ENCODE measurements at places on chromosomes 3 and 15.

DNA sequence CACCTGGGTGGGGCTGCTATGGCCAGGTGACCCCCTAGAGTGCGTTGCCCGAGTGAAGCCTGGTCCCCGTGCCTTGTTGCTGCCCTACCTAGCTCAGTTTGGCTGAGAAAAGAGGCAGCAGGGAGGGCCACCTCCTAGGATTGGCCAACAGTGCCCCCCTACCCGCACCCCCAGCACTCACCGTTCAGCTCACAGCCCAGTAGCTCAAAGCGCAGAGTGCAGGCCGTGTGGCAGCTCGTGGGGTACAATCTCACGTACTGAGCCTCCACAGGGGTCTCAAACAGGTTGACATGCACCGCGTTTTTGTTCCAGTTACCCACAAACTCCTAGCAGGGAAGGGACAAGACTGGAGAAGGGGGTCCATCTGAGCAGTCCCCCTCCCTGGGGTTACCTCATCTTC lies 7.6 kb downstream of the MFGE8 start:
- peak; percentile 0 for DNase-seq

DNA sequence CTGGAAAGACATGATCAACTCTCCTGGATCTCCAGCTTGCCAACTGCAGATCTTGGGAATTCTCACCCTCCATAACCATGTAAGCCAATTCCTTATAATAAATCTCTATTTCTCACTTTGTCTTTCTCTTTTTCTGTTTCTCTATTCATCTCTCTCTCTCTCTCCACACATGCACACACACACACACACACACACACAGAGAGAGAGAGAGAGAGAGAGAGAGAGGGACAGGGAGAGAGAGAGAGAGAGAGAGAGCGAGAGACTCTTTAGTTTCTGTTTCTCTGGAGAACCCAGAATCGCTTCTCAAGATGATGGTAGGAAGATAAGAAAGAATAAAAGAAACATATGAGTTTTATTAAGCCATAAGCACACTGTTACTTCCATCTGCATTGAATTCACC lies 111.9 kb downstream of the BCHE start:
- DNase-seq, result no peak

DNA sequence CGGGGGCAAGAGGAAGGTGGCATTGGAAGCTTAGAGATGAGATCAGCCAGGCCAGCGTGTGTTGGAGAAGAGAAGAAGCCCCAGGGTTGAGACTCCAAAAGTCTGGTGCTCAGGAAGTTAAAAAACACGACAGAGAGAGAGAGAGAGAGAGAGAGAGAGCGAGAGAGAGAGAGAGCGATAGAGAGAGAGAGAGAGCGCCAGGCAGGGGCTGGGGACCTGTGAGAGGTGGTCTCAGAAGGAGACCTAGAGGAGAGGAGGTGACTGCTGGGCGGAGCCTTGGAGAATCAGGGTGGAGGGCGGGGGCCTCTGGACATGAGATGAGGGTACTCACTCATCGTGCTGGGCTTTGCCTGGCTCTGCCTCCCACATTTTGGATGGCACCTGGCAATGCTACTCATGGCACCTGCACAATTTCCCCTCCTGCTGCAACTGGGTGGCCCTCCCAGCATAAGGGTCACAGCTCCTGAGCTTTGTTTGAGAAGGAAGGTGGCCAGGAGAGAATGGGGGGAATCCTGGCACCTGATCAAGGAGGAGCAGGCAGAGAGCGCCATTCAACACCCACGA lies 51.0 kb downstream of the FBLN2 start:
- no peak for DNase-seq

- DNase-seq, result no peak
These were observed 7.2 kb upstream of the RBP1 start for GRCh38 chr3:139546772-139547171.

GRCh38 chr3:39166932-39167532 lies 13.6 kb upstream of the CSRNP1 start:
- DNase-seq, result no peak

DNA sequence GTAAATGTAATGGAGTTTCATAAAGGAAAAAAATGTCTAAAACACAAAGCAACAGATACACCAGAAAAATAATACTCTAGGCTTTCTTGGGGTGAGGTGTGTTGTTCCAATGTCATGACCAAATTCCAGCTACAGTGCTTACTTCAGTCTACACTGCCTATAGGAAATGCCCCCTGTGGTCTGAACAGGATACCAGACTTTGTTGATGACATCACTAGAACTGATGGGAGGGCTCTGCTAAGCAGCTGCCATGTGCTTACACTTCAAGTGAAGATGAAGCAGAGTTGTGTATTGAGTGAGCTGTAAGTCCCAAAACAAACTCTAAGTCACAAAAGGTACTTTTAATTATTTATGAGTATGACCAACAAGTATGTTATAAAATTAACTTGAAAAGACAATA lies 456.1 kb upstream of the IL12A start:
- no peak for DNase-seq

DNA sequence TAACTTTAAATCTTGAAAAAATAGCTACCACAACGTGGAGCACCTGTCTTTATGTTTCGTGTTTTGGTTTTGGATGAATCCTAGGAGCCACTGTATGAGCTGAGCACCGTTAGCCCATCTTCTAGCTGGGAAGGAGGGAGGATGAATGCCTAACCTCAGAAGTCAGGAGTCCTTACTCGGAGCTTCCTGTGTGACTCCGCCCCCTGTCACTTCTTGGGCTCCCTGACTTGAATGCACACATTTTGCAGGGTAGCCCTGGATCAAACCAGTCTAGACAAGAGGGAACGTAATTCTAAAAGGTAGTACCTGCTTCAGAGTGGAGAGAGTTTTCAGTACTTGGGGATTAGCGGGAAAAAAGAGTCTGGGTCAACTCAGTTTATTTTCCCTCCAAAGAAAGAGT lies 5.3 kb downstream of the GABRA5 start:
- DNase-seq, result no peak

GRCh38 chr3:16508591-16508995 lies 4.9 kb downstream of the RFTN1 start:
- no peak for DNase-seq

DNA sequence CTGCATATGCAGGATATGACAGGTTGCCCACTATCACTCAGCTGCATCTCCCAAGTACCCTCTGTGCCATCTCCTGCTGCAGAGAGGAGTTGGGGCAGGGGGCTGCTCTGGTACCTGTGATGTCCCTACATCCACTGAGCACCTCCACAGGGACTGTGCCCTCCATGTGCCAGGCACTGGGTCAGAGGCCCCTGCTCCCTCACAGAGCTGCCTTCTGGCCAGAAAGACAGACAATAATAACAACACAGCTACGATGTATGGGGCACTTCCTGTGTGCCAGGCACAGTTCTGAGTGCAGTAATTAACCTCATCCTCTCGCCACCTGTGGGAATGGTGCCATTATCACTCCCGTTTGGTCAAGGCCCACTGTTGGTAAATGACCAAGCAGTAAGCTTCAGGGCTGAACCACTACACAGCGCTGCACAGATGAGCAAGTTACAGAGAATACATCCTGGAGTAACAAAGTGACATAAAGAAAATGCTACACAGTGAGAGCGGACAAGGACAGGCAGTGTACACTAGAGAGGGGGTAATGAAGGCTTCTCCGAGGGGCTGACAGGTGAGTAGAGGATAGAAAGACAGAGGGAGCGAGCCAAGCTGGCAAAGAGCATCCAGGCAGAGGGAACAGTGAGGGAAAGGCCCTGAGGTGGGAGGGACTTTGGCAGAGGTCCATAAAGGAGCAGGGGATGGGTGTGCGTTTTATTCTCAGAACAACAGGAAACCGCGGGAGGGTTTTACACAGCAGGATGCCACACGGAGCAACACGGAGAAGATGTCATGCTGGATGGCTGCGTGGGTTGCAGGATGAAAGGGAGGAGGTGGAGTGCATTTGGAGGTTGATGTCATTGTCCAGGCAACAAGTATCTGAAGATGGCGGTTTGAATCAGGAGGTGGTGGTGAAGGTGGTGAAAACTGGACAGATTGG lies 13.6 kb downstream of the WNT7A start:
- no peak for DNase-seq

DNA sequence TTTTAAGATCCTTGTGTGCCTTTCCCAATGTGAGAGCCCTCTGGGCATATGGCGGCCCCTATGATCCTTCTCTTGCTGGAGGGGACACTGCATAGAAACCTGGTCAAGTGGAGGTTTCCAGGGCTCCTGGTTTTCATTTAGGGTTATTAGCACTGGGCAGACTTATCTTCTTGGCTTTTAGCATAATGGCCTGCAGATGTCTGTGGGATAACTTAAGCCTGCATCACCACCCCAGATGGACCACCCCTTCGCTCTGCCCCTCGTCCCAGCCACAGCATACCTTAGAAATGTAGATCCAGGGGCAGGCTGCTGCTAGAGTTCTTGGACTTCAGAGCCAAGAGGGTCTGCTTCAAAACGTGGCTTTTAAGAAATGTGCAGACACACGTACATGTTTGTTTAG lies 340.3 kb upstream of the CTDSPL start:
- no peak for DNase-seq

DNA sequence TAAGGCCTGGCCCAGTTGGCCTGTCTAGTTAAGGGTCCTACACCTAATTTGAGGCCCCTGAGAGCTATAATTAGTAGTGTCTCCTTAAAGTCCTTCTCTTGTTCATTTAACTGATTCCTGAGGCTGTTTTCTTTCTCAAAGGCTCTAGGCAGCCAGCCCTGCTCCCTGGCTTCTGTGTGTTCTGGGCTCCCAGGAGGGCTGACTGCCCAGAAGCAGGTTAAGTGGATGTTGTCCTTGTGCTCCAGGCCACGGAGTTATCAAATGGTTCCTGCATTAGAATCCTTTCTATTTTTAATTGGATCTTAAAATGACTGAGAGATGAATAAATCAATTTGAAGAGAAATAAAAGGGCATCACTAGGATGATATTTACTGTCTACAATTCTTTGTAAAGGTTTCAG lies 140.0 kb downstream of the SNRK start:
- no peak for DNase-seq

DNA sequence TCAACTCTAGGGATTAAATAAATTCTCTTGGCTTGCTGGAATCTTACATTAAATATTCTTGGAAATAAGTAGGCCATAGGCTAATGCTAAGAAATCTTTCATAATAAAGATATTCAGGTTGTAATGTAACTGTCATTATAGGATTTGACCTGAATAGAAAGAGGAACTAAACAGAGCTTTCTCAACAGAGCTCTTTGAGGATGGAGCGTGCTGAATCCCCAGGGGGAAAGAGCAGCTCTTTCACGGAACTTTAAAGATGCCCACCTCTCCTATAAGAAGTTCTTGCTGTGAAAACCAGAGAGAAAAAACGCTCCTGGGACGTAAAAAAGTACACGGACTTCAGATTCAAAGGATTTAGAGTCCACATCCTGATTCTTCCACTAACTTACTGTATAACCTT lies 77.9 kb downstream of the NTRK3 start:
- no peak for DNase-seq

DNA sequence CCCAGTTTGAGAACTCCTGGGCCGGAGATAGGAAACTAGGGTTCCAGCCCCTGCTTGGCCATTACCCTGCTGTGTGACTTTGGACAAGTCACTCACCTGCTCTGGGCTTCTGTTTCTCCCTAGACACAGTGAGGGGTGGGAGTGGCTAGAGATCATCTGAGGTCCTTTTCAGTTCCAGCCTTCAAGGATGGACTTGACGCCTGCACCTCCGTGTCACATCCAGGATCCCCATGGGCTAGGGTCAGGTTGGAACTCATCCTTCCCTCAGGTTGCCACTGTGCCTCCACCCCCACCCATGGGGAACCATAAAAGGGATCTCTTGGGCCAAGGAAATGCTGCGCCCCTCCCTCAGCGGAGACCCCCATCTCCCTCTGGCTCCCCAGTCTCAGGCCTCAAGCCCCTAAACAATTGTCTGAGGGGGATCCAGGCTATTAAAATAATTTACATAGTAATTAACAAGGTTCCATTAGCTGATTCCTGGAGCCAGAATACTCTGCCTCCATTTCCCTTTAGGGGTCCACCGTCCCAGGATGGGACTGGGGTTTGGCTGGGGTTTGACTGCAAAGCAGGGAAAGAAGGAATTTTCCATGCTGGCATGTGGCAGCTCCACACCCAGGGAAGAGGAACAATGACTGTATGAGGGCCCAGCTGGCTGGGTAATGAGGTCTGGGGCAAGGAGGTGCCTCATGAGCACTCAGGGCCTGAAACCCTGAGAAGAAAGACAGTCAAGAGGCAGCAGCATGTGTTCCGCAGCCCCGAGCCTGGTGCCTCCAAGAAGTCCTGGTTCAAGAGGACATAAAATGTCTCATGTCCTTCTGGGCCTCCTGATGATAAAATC lies 177.7 kb downstream of the SMAD6 start:
- no peak for DNase-seq

GRCh38 chr15:100928632-100929280 lies 9.6 kb downstream of the LRRK1 start:
- DNase-seq, result no peak

DNA sequence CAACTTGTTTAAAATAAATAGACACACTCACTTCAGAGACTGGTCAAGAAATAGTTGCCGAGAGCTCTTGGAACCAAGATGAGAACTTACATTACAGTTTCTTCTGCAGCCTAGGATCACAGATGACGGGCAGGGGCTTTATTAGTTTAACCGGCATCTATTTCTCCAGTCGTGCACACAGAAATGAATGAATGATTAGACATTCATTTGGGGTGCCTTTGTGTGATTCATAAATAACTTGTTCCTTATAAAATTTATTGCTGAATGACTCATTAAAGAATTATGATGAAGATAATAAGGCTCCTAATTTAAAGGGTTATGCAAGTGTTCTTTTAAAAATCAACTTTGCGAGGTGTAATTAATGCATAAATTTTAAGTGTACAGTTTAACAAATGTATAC lies 20.8 kb downstream of the NFKBIZ start:
- no peak for DNase-seq

GRCh38 chr15:69996321-69997160 lies 101.2 kb downstream of the TLE3 start:
- DNase-seq, result no peak

DNA sequence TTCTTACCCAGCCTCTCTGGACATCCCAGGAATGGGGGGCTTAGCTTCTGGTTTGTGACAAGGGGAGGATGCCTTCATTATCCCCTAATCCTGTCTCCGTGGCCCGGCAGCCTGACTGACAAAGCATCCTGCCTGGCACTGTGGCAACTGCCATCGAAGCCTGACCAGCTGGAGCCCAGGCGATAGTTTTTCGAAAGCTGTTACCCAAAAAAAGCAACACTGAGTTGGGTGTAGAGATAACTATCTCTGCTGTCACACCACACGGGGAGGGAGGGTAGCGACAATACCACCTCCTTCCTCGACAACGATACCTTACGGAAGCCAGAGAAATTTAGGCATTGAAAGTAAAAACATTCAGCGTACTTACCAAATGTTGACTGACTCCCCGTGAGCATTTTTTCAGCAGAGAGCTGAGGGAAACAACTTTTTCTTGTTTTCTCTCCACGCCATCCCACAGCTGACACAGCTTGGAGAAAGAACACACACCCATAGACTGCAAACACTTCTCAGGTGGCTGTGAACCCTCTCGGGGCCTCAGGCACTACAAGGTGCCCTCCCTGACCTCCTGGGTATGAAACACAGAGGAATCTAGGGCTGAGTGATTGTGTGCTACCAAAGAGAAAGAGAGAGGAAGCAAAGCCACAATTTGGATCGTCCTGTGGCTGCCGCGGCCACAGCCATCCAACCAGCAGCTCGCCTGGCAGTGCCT lies 361.9 kb upstream of the ICE2 start:
- no peak for DNase-seq

Measured in GM12891 (cell line).